ENCODE measurements at places on chromosomes 7 and 10. TPM values are rescaled to one million over a fixed set of nuclear protein-coding genes. Genes with fewer than 3 reads are reported as not detected.

- no peak for DNase-seq
Observed at GRCh38 chr7:151342811-151343210, 1.2 kb downstream of the NUB1 start.

GRCh38 chr7:156820445-156821063, 72.4 kb downstream of the LMBR1 start:
- no peak for DNase-seq

DNA sequence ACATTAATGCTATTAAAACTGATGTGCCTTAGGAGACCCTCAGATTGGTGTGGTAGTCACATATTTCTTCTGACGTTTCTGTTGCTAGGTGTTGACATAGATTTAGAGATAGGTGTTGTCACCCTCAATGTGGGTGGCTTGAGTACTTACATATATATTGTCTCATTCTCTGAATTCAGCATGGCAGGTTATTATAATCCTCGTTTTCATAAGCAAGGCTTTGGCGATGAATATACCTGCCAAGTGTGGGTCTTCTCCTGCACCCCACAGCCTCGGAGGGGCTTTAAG, 7.0 kb downstream of the FBH1 start:
- DNase-seq: no peak

- DNase-seq: no peak
Observed at GRCh38 chr10:33238643-33239042, 95.8 kb downstream of the NRP1 start.

- DNase-seq: peak; percentile 18
Observed at GRCh38 chr7:117775801-117776200, 97.4 kb downstream of the CTTNBP2 start.

GRCh38 chr10:90125456-90126255, 424.3 kb downstream of the KIF20B start:
- peak; percentile 48 for DNase-seq

CYP2C9 gene
- not detected for polyA plus RNA-seq

DNA sequence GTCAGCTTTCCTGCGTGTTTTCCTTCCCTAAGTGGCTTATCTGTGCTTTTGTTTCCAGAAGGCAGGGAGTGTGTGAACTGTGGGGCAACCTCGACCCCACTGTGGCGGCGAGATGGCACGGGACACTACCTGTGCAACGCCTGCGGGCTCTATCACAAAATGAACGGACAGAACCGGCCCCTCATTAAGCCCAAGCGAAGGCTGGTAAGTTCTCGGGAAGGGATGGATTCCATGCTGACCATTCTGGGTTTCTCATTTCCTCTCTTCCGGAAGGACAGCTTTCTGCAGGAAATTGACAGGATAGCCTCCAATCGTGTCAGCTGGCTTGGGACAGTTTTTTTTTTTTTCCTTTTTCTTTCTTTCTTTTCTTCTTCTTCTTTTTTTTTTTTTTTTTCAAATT, 9.4 kb downstream of the GATA3 start:
- no peak for DNase-seq

GRCh38 chr10:62016623-62017490, 115.4 kb downstream of the ARID5B start:
- peak; percentile 51 for DNase-seq

GDF10 gene
- 0.99 TPM for polyA plus RNA-seq

GRCh38 chr10:5514226-5514850, 10.4 kb upstream of the CALML3 start:
- no peak for DNase-seq

DNA sequence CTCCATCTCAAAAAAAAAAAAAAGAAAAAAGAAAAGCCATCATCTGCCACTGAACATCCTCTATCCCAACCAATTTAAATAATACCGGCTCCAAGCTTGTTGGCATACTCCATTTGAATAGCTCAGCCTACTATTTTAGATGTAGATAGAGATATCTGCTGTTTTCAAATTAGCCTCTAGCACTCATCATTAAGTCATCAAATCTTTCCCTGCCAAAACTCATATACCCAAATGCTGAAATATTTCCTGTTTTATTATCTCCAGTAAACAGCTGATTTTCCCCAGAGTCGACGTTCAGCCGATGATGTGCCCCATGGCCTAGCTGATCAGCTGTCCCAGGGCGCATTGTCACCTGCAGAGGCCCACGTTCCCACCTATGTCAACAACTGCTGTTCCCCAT, 34.5 kb upstream of the FRMD4A start:
- no peak for DNase-seq

- peak; percentile 6 for DNase-seq
Observed at GRCh38 chr7:142130267-142130666, 18.7 kb downstream of the MGAM2 start.

TMEM213 gene
- polyA plus RNA-seq: 0.16 TPM

DNA sequence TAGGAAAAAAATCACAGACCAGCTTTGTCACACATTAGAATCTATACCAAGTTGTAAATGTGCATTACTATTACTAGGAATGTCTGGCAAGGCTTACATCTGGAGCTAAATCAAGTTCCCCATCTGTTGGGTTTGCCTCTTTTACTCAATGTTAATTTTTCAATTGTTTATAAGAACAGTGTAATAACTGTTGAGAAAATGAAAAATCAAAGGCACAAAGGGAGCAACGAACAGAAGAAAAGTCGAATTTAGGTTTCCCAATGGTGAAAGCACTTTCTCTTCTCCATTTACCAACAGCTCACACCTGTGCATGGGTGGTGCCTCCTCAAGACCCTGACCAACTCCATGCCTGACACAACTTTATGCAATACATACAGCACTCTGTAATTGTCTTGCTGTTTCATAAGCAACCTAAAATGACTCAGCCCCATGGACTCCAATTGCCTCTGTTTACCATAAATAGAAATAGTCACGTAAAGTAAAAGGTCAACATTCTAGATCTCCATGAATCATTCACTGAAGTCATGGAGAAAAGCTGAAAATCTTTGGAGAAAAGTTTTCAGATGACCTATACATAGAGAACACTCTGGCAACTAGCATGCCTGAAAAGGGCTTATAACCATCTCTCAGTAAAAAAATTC, 95.5 kb upstream of the KCNIP2 start:
- DNase-seq: peak; percentile 66

DNA sequence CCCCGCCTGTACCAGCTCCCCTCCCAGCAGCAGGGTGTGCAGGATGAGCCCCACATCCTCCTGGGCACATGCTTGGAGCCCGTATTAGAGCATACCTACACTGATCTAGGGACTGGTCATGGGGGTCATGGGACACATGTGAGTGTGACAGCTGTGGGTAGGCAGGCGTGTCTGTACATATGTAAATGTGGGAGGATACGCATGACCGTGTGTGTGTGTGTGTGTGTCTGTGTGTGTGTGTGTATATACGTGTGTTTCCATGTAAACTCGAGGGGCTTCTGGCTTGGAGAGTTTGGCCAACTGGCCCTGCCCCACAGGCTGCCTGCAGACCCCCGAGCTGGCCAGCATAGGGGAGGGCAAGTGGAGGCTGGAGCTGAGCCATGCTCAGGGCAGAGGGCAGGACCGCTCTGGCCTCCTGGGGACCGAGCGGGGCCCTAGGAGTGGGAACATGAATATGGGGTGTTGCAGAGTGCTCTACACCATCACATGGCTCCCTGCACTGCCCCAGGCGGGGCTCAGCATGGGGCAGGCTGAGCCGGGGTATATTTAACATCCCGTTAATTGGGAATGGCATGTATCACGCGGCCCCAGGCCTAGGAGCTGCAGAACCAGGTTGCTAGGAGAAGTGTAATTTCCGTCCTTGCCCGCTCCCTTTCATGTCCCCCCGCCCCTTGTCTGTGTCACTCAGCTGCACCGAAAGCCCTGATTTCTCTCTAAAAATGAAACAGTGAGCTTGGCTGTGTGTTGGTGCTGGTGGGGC, 152.7 kb upstream of the PCBD1 start:
- no peak for DNase-seq

GRCh38 chr7:94514140-94514889, 4.7 kb downstream of the CASD1 start:
- DNase-seq: no peak

DNA sequence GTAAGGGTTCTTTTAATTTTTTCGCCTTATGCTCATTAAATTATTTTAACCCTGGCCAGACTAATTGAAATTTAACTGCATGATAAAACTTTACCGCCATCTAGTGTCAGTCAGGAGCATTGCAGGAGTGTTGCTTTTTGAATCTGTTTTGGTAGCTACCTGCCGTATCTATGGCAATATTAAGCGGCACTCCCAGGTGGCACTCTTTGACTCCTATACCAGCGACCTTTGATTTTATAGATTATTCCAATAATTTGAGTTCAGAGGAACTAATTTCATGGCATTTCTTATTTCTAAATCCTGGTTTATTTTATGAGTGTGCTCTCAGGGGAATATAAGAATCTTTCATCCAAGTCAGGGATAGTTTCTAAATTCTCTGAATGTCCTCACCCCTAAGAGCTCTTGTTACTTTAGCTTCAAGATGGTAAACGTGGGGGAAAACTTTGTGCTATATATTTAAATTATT, 198.9 kb downstream of the REEP3 start:
- peak; percentile 66 for DNase-seq

DNA sequence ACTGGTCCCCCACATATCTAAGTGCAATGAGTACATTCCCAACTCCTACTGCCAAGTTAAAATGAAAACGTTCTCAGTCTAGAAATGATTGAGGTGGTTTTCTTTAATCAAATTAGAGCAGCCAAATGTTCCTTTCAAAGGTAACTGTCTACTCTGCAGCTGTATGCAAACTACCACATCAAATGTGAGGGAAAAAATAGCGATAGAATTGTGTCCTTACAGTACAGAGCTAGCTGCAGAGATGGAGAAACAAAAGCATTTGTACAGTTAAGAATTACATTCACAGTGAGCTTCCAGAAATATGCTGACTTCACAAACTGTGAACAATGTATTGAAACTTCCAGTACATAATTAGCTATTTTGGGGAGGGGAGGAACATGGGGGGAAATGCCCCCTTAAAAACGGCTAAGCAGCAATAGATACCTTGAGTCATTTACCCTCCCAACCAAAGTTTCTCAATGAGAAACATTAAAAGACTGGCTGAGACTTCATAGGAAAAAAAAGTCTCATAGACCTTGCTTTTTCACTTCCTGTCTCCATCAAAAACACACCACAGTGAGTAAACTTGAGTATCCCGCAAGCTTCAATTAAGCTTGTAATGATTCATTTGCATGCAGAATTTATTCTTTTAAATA, 22.9 kb downstream of the CDK6 start:
- DNase-seq: no peak

- DNase-seq: no peak
Observed at GRCh38 chr7:143435266-143435665, 8.0 kb upstream of the TAS2R60 start.

DNA sequence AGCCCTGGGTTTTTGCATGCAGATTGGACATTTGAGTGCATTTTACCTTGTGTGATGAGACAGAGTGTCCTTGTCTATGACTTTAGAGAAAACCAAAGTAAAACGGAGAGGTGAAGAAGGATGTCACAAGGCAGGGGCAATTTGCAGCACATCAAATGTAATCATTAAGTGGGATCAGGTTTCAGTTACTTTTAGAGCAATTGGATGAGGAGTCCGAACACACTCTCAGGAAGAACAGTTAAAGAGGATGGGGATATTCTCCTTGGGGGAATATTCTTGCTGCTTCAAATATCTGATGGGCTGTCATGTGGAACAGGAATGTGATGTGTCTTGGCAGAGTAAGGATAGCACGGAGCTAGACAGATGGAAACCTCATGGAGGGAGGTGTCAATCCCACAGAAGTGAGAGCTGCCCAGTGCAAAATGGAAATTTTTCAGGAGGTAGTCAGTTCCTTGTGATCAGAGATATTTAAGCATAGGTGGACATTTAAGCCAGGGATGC, 757 bp downstream of the RAB19 start:
- no peak for DNase-seq

DNA sequence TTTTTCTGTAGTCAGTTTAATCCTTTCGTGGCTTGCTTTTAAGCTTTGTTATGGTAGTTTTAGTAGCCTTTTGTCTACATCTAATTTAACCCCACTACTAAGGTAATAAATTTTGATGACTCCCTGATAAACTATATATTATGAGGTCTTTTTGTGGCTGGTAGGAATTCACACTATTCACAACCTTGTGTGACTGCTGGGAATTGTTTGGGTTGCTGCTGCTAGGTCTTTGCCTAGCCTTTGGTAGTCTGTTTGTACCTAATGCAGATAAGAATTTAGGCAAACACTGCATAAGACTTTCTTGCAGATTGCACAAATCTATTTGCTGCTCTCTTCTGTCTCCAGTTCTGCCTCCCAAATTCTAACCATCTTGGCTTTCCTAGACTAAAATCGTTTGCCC, 58.3 kb downstream of the SHOC2 start:
- no peak for DNase-seq

DNA sequence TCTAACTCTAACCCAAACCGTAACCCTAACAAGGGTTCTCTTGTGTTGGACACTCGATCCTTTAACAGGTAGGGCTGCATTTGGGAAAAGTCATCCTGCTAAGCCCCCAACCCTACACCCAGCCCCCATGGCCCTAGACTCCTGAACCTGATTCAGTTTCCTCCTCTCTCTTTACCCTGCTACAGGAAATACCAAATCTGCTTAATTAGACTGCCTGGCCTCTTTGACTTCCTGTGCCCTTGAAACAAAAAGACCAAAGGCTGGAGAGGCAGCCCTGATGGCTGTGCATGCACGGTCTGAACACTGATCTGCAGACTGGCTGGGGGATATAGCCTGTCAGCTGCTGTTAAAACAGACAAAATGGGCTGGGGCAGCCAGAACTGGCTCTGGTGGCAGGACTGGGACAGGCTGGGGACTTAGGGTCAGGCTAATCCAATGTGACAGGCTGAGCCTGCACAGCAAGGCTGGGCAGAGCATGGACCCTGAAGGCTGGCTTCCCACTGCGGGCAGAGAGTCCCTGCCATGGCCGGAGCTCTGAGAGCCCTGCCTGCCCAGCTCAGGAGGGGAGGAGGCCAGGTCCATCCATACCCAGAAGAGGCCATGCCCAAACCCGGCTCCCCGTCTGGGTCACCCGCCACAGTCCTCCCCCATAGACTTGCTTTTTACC, 51.0 kb upstream of the MSMB start:
- no peak for DNase-seq

FZD8 gene
- 38.7 TPM for polyA plus RNA-seq

NPFFR1 gene
- 0.07 TPM for polyA plus RNA-seq

PARD3 gene
- 39.2 TPM for polyA plus RNA-seq

DNA sequence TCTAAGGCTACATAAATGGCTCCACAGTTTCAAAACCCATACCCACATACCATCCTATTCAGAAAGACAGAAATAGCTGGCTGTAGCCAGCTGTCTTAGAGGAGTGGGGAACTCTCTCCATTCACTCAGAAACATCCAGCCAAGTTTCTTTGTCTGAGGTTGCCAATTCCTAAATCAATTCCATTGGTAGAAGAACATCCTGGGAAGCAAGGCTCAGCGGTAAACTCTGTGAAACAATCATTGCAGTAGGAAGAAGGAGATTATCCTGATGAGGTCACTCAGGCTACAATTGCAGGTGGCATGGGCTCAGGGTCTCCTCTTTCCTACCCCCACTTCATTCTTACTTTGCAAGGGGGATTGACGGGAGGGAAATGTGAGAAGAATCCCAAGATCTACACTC, 154.0 kb downstream of the ETV1 start:
- DNase-seq: no peak
